ENCODE measurements at places on chromosomes 7 and 10. TPM values are rescaled to one million over a fixed set of nuclear protein-coding genes. Genes with fewer than 3 reads are reported as not detected.
A peak's percentile ranks its signal among the peaks of the same experiment; 100 is the strongest.

- DNase-seq = no peak
Observed at GRCh38 chr7:132394283-132395198, 181.7 kb downstream of the PLXNA4 start.

DNA sequence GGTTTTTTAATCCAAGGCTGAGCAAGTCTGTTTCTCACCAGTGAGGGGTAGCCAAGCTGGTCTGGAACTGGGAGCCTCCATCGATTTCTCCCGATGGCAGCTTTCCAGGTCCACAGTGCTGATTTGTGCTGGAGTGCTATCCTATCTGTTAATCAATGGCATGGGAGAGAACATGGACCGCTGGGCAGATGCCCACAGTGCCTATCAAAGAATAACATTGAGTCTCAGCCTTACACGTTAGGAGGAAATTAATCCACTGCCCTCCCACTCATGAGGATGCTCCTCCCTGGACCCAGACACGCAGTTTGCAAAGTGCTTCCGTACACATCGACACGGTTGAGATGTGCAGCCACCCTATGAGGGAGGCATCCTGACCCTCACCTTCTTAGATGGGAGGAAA lies 36.0 kb upstream of the CUX1 start:
- no peak for DNase-seq

Gene RAPGEF5
- 131 TPM for total RNA-seq

DNA sequence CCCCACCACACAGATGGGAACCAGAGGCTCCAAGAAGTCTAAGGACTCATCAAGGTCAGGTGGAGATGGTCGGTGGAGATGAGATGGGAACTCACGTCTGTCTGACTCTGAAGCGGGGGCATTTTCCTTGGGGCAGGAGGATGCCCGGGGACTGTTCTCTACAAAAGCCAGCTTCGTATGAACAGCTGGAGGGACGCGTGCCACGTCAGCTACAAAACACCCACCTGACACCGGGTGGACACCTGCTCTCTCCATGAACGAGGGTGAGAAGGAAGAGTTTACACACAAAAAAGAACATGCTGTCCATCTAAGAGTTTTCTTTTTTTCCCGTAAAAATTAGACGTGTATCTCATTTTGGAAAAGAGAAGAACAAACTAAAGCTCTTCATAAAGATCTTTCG lies 47.7 kb downstream of the C10orf143 start:
- DNase-seq = no peak

Gene TNRC18
- total RNA-seq = 33.2 TPM

Gene TMEM176B
- 107 TPM for total RNA-seq

DNA sequence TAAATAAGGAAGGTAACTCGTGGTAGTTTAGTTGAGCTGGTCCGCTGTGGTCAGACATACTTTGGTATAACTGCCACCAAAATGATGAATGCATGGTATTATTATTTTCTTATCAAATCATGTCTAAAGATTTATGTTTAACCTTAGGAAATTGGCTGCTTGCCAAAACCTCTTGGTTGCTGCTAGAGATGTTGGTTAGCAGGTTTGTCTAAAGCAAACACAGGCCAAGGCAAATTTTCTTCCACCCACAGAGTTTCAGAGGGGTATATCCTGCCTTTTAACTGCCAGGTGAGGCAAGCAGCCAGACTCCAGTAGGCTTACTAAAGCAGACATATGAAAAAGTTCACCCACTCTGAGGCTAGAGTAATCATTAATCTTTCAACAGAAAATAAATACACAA lies 101.4 kb downstream of the SEMA3E start:
- peak; percentile 43 for DNase-seq

DNA sequence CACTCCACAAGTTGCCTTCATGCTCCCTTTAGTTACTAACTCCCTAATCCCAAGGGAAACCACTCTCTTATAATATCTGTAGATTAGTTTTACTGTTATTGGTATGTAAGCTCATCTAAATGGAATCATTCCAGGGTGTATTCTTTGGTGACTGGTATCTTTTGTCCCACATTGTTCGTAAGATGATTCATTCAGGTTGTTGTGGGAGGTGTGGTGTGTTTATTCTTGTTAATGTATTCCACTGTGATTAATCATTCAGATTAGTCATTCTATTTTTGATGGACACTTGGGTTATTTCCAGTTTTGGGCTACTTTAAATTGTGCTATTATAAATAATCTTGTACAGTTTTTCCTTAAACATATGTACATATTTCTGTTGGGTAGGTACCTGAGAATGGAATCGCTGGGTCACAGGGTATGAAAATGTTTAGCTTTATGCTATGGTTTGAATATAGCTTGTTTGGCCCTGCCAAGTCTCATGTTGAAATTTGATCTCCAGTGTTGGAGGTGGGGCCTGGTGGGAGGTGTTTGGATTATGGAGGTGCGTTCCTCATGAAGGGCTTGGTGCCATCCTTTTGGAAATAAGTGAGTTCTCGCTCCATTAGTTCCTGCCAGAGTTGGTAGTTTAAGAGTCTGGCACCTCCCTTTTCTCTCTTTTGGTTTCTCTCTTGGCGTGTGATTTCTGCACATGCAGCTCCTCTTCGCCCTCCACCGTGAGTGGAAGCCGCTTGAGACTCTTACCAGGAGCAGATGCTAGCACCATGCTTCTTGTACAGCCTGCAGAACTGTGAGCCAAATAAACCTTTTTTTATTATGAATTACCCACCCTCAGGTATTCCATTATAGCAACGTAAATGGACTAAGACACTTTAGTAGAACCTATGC lies 13.8 kb downstream of the BTRC start:
- DNase-seq = no peak

Gene ZNF853
- total RNA-seq = 21.9 TPM

DNA sequence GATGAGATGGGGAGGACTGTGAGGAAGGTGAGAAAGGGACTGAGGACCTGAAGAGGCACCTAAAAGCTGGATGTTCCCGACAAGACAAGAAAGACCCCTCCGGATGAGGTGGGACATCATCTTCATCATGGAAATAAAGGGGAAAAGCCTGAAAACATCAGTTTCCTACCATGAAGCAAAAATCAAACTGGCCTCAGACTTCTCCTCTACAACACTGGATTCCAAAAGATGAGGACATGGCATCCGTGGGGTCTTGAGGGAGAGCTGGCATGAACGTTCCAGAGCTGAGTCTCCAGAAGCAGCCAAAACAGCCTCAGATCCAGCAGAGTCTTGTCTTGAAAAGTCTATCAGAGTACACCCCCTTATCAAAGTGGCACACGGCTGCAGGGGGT lies 44.5 kb downstream of the DIP2C start:
- DNase-seq = no peak

DNA sequence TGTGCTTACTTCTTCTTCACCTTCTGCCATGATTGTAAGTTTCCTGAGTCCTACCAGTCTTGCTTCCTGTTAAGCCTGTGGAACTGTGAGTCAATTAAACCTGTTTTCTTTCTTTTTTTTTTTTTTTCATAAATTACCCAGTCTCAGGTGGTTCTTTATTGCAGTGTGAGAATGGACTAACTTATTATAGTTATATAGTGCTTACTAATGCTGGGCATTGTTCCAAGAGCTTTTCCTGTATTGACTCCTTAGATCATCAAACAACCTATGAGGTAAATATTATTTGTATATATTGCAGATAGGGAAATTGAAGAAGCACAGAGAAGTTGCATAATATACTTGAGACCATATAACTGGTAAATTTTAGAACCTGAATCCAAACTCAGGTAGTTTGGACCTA lies 98.1 kb downstream of the MBL2 start:
- no peak for DNase-seq

Gene LIPF
- 5.5 TPM for total RNA-seq

GRCh38 chr7:141722529-141722928 lies 14.4 kb downstream of the WEE2 start:
- DNase-seq = no peak

GRCh38 chr7:94650147-94651051 lies 5.5 kb downstream of the SGCE start:
- peak; percentile 20 for DNase-seq

Gene HKDC1
- not detected for total RNA-seq

GRCh38 chr10:114499630-114500190 lies 95.4 kb upstream of the AFAP1L2 start:
- peak; percentile 67 for DNase-seq

DNA sequence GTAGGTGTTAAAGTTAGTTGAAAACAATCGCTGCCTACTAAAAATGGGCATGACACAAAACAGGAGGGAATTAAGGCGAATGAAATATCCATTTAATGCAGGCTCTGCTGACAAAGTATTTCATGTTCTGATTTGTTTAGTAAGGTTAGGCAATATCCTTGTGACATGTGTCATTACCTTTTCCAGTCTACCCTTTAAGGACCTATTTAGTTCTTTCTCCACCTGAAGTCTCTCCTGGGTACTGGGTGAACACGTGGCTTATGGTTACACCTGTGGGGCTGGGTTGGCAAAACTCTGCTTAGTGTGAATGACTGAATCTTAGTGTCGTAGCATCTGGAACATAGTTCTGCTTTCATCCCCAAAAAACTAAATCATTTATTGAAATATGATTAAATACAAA lies 313.5 kb downstream of the CCDC3 start:
- no peak for DNase-seq

GRCh38 chr10:49183596-49184542 lies 4.3 kb downstream of the TMEM273 start:
- DNase-seq = peak; percentile 4

GRCh38 chr10:126090911-126091728 lies 194.8 kb downstream of the FANK1 start:
- DNase-seq = peak; percentile 82

- DNase-seq = peak; percentile 51
Observed at GRCh38 chr7:134782121-134782623, 2.7 kb downstream of the CALD1 start.

GRCh38 chr10:114764656-114765055 lies 56.9 kb upstream of the FHIP2A start:
- no peak for DNase-seq

GRCh38 chr7:15571301-15571878 lies 9.6 kb upstream of the AGMO start:
- DNase-seq = no peak

Gene ZNF800
- 33.0 TPM for total RNA-seq

DNA sequence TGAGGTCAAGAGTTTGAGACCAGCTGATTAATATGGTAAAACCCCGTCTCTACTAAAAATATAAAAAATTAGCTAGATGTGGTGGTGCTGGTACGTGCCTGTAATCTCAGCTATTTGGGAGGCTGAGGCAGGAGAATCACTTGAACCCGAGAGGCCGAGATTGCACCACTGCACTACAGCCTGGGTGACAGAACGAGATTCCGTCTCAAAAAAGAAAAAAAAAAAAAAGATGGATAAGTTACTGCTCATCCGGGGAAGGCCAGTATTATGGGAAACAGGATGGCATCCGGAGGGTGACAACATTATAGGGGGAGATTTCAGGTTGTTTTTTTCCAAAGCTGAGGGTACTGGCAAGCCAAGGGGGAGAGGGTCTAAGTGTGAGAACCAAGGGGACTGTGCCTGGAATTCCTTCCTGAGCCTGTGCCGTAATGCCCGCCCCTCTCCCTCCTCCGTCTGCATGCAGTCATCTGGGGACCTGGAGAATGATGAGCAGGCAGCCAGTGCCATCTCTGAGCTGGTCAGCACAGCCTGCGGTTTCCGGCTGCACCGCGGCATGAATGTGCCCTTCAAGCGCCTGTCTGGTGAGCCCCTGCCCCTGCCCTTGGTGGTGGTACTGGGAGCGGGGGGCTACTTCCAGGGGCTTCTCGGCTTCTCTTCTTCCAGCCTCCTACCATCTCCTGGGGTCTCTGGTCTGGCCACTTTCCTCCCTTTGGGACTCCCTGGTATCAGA lies 4.4 kb downstream of the LAMTOR4 start:
- DNase-seq = no peak

Gene TMEM176A
- total RNA-seq = 68.1 TPM

DNA sequence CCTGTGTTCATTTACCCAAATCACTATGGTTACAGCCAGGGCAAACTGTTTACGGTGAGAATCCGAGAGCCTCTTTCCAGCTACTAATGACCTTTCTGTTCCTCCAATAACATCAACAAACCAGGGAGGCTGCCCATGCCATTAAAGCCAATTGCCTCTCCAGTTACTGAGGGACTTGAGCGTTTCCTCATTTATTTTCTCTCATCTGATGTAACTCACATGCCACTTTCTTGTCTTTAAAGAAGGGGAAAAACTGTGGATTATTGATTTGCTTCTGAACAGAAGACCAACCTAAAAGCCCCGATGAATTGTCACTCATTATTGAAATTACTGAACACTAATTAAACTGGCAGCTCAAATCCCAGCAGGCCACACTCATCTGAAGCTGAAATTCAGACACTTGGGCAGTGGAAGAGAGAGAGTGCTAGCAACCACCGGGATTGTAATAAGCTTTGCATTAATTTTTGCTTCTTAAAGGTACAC lies 595.8 kb upstream of the MKI67 start:
- no peak for DNase-seq

- no peak for DNase-seq
Observed at GRCh38 chr10:96287392-96288105, 16.2 kb upstream of the BLNK start.

- DNase-seq = peak; percentile 40
Observed at GRCh38 chr7:135774284-135774683, 25.7 kb upstream of the FAM180A start.

Gene DNA2
- 9.4 TPM for total RNA-seq

Gene ADIRF
- total RNA-seq = 21.9 TPM

Gene LGI1
- total RNA-seq = 9.4 TPM

DNA sequence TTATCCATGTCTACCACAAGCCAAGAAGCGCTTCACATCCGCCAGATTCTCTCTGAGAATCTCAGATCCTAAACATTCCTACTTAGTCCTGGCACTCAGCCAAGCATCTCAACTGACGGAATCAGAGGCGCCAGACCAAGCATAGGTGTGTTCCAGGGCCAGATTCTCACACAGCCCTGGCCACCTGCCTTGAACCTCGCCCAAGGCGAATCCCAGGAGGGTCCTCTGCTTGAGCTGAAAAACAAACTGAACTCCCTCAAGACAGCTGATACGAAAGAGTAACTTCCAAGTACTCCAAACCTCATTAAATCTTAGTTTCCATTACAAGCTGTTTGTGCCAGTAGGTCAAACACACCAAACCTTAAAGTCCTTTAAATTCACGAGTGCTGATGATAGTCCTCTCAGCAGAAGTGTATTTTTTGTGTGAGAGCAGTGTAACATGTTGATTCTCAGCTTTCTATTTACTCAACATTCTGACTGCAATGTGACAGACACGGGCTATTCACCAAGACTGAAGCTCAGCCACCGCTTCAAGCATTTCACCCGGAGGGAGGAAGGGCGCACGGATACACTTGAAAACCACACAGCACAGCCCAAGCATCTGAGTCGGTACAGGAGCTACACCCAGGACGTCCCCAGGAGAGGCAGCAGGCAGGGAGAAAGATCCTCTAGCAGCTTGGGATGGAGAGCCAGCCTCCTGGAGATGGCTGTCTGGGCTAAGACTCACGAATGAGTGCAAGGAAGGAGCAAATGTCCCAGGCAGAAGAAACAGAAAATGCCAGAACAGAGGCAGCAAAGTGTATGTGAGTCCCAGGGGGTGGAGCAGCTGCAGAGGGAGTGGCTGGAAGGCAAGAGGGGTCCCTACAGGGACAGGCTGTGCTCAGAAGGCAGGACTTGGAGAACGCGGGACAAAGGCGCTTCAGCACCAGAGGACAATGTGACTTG lies 6.0 kb downstream of the PARD3 start:
- DNase-seq = peak; percentile 59

GRCh38 chr7:265192-265997 lies 24.6 kb upstream of the FOXL3 start:
- no peak for DNase-seq

- no peak for DNase-seq
Observed at GRCh38 chr10:80281784-80282765, 7.4 kb downstream of the MAT1A start.
